ENCODE measurements at places on chromosomes 6 and 20.

- DNase-seq = peak; percentile 86
These were observed 161.6 kb upstream of the TNFAIP3 start for GRCh38 chr6:137705160-137706082.

- no peak for DNase-seq
These were observed 244.8 kb upstream of the TENT5A start for GRCh38 chr6:81997090-81997926.

GRCh38 chr6:156748504-156748903 is 28.7 kb upstream of the ARID1B start:
- no peak for DNase-seq

GRCh38 chr6:17081273-17081672 is 20.6 kb upstream of the STMND1 start:
- DNase-seq = no peak

- no peak for DNase-seq
These were observed 44.5 kb downstream of the RAMACL start for GRCh38 chr6:166541876-166542579.

DNA sequence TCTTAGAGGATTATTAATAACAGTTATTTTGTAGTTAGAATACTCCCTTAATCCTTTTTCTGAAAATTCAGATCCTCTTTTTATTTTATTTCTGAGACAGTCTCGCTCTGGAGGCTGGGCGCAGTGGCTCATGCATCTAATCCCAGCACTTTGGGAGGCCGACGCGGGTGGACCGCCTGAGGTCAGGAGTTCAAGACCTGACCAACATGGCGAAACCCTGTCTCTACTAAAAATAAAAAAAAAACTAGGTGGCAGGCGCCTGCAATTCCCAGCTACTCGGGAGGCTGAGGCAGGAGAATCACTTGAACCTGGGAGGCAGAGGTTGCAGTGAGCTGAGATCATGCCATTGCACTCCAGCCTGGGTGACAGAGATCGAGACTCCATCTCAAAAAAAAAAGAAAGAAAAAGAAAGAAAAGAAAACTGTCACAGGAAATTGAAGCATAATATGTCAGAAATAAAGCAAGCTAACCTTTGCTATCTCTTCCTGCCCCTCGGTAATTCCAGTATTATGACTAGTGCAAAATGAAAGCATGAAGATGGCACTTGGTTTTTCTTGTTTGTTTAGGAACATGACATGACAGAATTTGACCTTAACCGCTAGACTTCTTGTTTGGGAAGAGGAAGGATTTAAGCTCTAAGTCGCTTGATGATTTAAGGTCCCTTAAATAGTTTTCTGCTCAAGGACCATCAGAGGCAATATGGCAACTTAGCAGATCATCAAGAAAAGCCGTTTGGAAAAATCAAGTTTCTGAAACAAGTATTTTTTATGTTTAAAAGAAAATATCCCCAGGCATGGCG is 1.8 kb upstream of the RBM39 start:
- peak; percentile 68 for DNase-seq

GRCh38 chr20:43477193-43477592 is 19.5 kb downstream of the SRSF6 start:
- DNase-seq = no peak

DNA sequence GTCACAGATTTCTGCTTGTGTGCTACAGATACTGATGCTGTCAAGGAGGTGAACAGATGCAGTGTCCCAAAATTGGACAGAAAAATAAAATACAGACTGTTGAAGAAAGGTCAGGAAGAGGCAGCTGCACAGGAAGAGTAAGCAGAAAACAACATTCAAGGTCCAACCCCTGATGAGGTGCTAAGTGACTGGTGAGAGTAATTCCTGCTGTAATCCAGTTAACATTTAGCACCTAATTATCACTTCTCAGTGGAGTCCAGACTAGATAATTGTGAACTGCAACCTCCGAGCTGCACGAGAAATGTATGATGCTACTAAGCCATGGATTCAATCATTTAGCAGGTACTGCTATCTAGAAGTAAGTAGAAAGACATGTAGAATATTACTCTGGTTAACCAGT is 36.3 kb upstream of the NRSN1 start:
- DNase-seq = no peak

DNA sequence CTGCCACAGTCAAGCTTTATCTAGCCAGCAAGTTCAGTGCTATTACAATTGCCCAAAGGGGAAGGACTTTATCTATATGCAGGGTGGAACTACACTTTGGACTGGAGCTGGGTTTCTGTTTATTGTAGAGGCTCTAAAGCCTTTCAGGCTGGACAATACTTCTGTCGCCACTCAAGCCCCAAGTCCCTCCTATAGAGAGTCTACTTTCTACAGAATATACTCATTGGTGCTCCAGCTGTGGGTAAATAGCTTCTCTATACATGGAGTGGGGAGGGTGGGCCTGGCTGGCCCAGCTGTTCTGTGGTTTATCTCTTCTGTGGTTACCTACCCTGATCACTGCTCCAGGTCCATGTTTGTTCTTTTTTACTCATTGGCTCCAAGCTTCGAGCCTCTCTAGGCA is 151.8 kb upstream of the MYLIP start:
- no peak for DNase-seq

DNA sequence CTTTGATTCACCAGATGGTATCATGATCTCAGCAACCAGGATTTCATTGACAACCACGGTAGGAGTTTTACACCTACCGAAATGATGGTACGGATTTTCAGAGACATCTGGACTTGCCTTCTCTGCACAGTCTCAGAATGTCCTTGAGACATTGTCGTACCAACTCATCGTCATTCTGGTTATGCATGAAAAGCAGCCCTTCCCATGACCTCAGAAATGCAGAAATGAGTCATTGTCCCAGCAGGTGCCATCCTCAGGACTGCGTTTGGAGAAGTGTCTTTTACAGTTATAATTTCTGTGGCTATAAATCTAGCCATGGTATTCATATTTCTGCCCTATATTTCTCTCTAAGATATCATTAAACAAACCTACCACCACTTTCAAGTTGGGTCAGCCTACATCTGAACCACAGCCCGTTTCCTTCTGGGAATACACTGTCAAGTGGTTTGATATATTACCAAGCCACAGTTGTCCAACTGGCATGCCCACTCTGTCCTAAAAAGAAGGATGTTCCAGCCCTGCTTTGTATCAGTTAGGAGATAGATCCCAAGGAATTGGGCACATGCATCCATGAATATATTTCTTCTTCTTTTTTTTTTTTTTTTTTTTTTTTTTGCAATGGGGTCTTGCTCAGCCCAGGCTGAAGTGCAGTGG is 7.5 kb upstream of the BFSP1 start:
- DNase-seq = no peak

DNA sequence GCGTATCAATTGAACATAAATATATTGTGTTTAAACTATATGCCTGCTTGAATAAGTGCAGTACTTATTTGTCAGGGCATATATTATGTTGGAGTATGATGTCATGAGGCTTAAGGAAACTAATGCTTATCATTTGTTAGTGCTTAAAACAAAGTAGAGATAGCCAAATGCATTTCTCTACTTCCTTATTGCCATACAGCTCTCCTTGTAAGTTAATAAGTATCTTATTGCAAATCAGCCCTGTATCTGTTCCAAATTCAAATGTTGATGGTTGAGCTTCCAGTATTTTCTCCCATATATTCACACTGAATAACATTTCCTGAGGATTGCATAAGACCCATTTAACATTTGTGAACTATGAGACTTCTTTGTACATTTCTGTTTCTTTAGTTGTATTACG is 57.8 kb downstream of the CARMIL1 start:
- DNase-seq = no peak

DNA sequence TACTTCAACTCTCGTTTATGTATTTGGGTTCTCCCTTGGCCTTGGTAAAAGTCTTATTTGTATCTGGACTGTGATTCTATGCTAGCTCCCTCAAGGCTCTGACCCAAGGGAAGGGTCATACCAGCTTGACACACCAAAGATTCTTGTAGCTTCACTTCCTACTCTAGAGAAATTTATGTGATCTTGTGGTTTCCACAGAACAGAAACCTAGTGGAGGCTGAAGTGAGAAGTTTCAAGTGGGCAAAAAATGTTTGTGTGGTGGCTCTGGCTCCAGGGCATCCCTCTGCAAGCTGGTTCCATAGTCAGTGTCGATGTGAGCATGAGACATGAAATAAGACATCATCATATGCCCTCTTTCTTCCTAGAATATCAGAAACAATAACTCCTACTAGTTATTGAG is 48.1 kb upstream of the TNFRSF21 start:
- no peak for DNase-seq

DNA sequence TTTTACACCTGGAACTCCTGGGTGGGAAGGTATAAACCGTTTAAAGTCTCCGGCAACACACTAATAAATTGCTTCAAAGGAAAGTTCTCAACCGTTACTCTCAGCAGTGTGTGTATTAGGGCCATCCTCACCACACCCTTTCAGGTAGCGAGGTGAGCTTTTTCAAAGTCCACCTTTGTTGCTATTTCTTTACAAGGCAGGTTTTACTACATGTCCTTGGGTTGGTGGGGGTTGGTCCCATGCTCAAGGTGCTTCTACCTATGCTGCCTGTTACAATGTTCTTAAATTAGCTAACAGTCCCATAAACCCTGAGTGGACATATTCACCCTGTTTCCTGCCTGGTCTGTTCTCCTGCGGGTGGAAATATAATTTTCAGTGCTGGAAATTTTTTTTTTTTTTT is 13.2 kb upstream of the OSER1 start:
- DNase-seq = no peak

GRCh38 chr6:13355999-13356785 is 27.9 kb upstream of the TBC1D7 start:
- DNase-seq = no peak

DNA sequence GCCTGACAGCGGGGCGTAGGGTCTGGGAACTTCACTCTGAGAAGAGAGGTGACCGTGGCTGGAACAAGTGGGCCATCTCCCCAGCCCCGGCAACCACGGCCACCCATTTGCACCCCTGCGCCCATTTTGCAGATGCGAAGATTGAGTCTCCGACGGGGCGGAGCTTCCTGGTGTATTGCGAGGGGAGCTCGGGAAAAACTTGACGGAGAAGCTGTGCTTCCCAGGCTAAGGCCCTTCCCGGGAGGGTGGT is 653 bp downstream of the ZNF335 start:
- DNase-seq = no peak

GRCh38 chr20:38113401-38114325 is 51.4 kb downstream of the TGM2 start:
- DNase-seq = peak; percentile 52

DNA sequence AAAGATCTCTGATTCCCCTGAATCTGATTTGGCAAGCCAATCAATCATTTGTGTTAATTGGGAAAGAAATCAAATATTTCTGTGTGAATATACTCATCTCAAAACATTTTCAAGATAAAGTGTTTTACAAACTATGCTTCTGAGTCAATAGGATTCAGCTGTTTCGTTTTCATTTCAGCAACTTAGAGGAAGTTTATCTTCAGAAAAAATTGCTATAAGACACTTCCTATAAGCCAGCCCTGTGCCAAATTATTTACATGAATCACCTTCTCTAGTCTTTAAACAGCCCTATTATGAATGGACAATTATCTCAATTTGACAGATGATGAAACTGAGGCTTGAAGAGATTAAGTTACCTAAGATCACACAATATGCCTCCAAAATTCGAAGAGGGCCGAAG is 10.9 kb downstream of the DEFB129 start:
- no peak for DNase-seq

GRCh38 chr6:2959909-2960719 is 11.3 kb downstream of the SERPINB6 start:
- DNase-seq = no peak

- no peak for DNase-seq
These were observed 15.3 kb downstream of the POLR1C start for GRCh38 chr6:43532201-43532600.

DNA sequence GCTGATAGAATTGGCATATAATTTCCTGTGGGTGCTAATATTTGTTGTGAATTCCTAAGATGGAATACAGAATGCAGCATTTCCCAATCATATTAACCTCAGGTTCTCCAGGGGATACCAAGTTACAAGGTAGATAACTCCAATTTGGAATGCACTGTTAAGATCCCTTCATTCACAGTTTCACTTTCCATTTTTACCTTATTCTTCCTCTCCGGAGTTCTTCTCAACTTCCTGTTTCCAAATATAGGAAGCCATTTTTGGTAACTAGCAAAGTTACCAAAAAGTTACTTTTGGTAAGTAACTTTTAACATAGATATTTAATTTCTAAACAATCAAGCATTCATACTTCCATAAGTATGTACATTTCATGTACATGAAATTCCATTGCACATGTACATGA is 63.5 kb upstream of the PHACTR2 start:
- no peak for DNase-seq

DNA sequence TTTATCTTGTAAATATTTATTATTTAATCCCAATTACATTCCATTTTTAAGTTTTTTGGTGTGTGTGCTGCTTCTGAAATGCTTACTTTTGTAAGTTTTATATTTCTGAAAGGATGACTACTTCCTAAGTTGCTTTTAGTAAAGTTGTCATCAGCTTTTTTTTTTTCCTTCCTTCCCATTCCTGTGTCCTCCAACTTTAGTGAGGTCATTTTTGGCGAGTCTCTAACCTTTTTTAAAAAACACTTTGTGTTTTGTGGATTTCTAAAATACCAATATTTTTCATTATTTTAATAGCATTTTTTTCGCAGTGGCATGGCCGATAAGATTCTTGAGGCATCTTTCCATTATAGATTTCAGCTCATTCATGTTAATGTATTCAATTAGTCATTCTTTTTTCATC is 30.9 kb downstream of the FIG4 start:
- no peak for DNase-seq

DNA sequence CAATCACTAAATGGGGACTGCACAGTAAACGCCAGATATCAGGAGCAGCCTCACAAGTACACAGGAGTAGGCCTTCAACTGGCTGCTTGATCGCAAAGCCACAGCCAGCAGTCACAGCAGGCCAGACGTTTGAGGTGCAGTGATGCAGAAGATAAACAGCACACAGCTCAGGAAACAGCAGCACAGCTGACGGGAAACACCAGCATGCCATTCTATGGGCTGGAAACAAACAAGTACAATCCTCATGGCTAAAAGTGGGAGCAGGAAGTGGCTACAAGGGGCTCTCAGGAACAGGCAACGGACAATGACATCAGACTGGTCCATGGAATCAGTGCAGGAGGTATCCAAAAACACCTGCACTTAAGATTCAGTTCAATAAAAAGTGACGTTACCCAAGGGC is 111.0 kb downstream of the DTNBP1 start:
- DNase-seq = no peak

- DNase-seq = no peak
These were observed 22.2 kb downstream of the TOX2 start for GRCh38 chr20:43936805-43937204.

GRCh38 chr6:13273931-13274706 is 54.2 kb downstream of the TBC1D7 start:
- peak; percentile 79 for DNase-seq

DNA sequence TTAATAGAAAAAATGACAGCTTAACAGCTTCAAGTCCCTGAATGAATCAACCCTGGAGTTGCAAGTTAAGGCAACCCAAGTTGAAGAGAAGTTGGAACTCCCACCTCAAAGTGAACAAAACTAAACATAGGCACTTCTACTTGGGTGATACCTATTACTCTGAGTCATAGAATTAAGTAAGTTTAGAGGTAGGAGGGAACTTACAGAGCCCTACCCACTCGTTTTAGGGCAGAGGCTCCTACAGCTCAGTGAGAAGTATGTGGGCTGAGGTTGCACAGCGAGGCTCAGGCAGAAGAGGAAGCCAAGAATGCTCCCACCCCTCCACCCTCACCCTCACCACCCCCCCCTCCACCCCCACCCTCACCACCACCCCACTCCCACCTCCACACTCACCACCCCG is 42.2 kb downstream of the NFATC2 start:
- no peak for DNase-seq

- DNase-seq = no peak
These were observed 62.4 kb downstream of the PRSS35 start for GRCh38 chr6:83574783-83575182.

All from activated CD8-positive, alpha-beta memory T cell treated with anti-CD3 and anti-CD28 coated beads for 24 hours (primary cell).